ENCODE measurements at places on chromosomes 3 and 15.

- no peak for DNase-seq
Measured at GRCh38 chr3:177657243-177657642, 460.0 kb upstream of the TBL1XR1 start.

GRCh38 chr15:41648097-41648496 lies 12.1 kb upstream of the MGA start:
- no peak for DNase-seq

GRCh38 chr3:38623539-38623938 lies 25.9 kb downstream of the SCN5A start:
- DNase-seq: no peak

- no peak for DNase-seq
Measured at GRCh38 chr3:155352900-155353490, 59.5 kb upstream of the STRIT1 start.

GRCh38 chr15:33913459-33913858 lies 54.8 kb upstream of the CHRM5 start:
- DNase-seq: no peak

DNA sequence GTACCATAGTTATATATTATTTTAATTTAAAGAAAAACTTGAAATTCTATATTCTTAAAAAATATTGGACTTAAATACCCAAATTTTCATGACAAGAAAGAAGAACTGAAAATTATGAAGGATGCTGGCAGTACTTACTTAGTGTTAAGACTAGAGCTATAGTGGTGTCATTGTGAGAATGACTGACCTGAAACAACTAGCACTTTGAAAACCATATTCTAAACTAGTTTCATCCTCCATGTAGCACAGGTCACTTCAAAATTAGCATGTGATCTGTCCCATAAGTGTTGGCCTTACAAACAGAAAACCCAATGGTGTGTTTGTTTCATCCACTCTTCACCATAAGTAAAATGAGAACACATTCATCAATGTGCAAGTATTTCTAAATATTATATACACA lies 208.6 kb downstream of the ZIC4 start:
- DNase-seq: no peak

DNA sequence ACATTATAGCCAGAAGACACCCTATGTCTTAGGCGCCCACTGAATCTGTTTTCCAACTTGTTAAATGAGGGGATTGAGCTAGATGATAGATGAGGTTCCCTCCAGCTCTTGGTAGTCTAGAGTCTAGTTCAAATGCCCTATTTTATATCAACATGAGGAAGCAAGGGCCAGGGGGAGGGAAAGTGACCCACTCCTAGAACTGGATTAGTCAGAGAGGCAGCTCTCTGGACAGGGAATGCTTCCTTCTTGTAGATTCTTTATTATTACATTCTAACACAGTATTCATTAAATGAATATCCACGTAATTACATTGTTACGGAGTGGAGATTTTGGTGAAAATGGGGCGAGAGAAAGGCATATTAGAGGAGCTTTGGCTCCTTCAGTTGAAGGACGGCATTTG lies 89.5 kb downstream of the RAD18 start:
- DNase-seq: no peak

DNA sequence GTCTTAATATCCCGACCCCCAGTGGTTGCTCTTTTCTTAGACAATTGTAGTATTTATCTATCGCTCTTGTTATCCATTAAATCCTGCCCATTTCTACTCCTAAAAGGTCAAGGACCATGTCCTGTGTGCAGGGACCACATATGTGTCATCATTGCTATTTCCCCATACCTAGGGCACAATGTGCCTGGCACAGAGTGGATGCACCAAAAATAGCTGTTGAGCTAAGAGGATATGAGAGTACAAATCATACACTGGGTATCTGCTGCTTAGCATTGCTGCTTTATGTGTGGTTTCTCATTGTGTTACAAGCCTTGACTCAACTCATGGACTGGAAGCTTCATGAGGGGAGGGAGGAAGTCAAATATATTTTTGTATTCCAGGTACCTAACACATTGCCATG lies 3.4 kb upstream of the MITF start:
- no peak for DNase-seq

DNA sequence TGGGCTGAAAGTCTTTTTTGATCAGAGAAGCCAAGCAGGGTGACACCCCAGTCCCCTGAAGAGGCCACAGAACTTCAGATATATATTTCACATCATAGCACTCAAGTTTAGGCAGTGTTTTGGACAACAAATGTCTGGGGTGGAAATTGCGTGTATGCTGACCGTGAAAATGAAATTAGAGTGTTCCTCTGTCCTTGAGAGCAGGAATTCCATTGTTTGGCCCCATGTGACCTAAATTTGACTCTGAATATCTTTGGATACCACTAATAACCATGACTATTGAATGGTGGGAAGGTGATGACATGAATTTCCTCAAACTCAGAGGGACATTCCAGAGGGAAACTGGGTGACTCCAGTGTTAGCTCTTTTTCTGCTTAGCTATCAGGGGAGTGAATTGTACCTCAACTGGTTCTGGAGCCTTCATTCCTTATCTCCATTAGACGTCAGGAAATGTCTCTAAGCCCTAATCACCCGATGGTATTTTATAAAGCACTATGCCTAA lies 263.5 kb upstream of the RASGRP1 start:
- no peak for DNase-seq

GRCh38 chr15:66389859-66390381 lies 3.2 kb downstream of the MAP2K1 start:
- no peak for DNase-seq

GRCh38 chr3:13541691-13542090 lies 7.2 kb upstream of the FBLN2 start:
- DNase-seq: no peak

DNA sequence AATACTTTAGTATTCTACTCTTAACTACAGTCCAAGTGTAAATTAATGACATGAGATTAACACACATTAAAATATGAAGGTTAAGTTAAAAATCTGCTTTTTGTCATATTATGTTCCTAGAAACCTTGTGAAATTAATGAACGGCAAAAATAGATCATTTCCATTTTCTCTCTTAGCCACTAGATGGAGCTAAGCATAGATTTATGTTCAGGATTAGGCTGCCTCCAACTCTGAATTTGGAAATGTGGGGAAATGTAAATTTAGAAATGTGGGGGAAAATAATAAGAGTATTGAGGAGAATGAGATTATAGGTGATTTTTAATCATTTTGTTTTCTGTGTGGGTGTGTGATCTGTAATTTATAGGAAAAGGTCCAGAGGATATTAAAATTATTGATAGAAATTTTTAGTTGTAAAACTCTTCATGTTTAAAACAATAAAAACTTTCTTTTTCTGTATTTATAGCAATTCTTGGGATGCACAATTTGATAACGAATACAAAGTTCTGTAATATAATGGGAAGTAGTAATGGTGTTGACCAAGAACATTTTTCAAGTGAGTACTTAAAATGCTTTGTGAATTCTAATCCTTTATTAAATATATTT lies 59.2 kb downstream of the TMOD3 start:
- no peak for DNase-seq

- DNase-seq: no peak
Measured at GRCh38 chr15:78389322-78389721, 48.7 kb upstream of the IREB2 start.

DNA sequence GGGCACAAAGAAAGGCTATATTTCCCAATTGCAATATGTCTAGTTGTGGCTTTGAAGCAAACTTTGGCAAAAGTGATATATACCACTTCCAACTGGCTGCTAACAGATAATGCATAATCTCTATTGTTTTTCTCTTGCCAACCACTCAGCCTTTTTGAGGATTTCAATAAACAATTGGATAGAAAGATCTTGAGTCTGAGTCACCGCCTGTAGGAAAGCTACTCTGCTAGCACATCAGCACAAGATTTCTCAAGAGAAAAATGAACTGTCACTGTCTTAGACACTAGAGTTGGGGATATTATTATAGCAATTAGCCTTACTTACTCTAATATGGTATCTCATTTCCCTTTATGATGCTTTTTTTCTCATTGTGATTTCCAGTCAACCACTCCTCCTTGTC lies 119.7 kb downstream of the SST start:
- DNase-seq: no peak

GRCh38 chr15:32886459-32886858 lies 168.7 kb downstream of the GREM1 start:
- peak; percentile 31 for DNase-seq

DNA sequence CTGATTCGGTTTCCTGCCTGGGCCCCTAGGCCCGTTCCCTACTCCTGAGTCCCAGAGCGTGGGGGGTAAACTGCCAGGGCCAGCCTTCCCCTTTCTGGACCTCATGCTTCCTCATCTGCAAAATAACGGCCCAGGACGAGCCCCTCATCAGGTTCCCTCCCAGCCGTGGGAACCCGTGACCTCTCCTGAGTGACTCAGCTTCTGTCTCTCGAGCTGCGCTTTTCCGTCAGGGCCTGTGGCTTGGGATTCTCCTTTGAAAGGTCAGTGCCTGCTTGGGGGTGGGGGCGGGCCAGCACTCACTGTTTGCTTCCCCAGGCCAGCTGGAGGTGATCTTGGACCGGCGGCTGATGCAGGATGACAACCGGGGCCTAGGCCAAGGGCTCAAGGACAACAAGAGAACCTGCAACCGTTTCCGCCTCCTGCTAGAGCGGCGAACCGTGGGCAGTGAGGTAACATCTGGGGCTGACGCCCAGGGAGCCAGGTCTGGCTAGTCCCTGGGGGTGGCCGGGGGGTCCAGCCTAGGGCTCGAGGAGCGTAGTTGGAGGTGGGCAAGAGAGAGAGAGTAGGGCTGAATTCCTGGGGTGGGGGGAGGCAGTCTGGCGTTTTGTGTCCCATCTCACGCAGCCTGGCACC lies 12.8 kb downstream of the MAN2A2 start:
- no peak for DNase-seq

- DNase-seq: no peak
Measured at GRCh38 chr3:97822359-97822775, 556 bp downstream of the CRYBG3 start.

DNA sequence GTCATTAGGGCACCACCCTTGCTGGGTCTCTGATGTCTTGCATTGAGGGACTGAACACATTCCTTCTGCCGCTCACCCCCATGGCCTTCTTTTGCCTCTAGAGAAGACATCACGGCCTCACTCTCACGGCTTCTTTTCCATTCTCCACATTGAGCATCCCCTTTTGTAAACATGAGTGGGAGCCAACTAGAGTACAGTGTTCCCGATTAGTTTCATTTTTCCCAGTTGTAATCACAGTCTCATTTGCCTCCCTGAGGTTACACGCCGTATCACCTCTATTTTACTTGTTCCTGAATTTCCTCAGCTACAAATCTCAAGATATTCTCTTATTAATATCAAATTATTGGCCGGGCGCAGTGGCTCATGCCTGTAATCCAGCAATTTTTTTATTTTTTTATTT lies 17.5 kb downstream of the USP13 start:
- DNase-seq: no peak

- no peak for DNase-seq
Measured at GRCh38 chr3:190016966-190017365, 103.7 kb downstream of the P3H2 start.

- DNase-seq: no peak
Measured at GRCh38 chr15:64223882-64224281, 61.1 kb upstream of the PPIB start.

DNA sequence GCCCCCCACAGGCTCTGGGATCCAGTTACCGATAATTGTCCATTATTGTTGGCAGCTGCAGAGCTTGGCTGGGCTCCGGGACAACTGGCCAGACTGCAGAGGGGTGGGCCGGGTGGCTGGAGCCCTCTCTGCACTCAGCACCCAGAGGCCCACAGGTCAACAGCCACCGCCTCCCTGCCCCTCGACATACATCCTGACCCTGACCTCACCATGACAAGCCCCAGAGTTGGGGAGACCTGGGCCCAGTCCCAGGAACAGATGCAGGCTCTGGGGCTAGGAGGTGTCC lies 22.4 kb downstream of the PTH1R start:
- DNase-seq: no peak

GRCh38 chr3:167973901-167974300 lies 121.8 kb downstream of the GOLIM4 start:
- DNase-seq: no peak

GRCh38 chr3:83934192-83935021 lies 1024.4 kb upstream of the CADM2 start:
- DNase-seq: no peak

DNA sequence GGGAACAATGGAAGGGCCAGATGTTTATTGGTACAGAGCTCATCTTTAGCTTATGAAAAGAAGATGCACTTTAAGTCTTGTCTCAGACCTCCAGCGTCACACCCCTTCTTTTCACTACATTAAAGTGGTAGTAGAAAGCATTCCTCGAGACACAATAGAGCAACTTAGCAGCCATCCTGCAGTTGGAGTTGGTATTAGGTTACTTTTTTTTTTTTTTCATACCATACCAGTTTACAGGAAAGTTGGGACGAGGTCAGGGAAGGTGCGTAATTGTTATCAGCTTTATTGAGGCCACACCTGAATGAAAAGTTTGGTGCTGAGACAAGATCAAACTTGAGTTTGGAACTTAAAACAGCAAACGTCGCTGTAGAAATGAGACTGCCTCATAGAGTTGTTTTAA lies 203.8 kb downstream of the SOX2 start:
- DNase-seq: no peak

- no peak for DNase-seq
Measured at GRCh38 chr3:195151866-195152541, 119.0 kb downstream of the XXYLT1 start.

- no peak for DNase-seq
Measured at GRCh38 chr3:193769437-193769836, 176.4 kb downstream of the OPA1 start.

DNA sequence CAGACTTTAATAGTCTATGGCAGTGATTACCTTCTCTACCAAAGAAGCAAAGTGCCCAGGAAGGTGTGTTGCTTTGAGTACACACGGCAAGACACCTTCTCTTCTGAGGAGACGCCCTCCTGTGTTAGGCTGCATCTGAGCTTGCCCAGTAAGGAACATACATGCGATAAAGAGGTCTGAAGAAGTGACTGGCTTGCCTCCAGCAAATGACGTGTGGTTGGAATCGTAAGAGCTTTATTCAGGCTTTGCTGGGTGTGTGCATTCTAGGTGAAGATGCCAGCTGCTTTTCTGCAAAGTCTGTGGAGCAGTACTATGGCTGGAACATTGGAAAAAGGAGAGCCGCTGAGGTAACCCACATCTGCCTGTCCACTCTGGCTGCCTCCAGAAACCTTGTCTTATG lies 22.4 kb downstream of the MAP6D1 start:
- DNase-seq: no peak

- DNase-seq: no peak
Measured at GRCh38 chr3:197064771-197065170, 35.2 kb upstream of the MELTF start.

- no peak for DNase-seq
Measured at GRCh38 chr3:14231998-14232501, 53.4 kb downstream of the LSM3 start.

GRCh38 chr3:25863011-25863415 lies 73.1 kb downstream of the OXSM start:
- DNase-seq: no peak

DNA sequence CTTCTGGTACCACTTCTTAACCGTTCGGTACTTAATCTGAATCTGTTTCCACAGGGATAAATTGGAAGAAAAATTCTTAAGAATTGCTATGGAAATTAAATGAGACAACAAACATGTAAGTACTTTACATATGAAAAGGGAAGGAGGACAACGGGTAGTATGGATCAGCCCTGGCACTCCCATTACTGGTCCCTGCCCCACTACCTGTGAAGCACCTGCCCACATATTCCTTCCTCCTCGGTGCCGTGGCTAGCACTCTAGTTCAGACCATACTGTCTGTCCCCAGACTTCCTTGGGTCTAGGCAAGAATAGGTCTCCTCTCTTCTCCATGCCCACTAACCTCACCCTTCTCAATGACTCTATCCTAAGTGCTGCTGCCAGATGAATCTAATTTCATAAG lies 46.2 kb downstream of the SHQ1 start:
- no peak for DNase-seq
